SJSA1 (cell line): ENCODE measurements at places on chromosomes 5 and 9. TPM values are rescaled to one million over a fixed set of nuclear protein-coding genes. Genes with fewer than 3 reads are reported as not detected.

GRCh38 chr5:150230842-150231241 is 41.0 kb downstream of the SLC6A7 start:
- DNase-seq = no peak
- H3K27ac ChIP-seq = no peak overlapping the region
- no peak overlapping the region for H3K4me3 ChIP-seq
- H3K36me3 ChIP-seq = no peaks in the 10 kb centered on the region

Gene SLC34A1
- total RNA-seq = not detected in 2 replicates

Gene SPATA31D4
- total RNA-seq = not detected in 2 replicates

DNA sequence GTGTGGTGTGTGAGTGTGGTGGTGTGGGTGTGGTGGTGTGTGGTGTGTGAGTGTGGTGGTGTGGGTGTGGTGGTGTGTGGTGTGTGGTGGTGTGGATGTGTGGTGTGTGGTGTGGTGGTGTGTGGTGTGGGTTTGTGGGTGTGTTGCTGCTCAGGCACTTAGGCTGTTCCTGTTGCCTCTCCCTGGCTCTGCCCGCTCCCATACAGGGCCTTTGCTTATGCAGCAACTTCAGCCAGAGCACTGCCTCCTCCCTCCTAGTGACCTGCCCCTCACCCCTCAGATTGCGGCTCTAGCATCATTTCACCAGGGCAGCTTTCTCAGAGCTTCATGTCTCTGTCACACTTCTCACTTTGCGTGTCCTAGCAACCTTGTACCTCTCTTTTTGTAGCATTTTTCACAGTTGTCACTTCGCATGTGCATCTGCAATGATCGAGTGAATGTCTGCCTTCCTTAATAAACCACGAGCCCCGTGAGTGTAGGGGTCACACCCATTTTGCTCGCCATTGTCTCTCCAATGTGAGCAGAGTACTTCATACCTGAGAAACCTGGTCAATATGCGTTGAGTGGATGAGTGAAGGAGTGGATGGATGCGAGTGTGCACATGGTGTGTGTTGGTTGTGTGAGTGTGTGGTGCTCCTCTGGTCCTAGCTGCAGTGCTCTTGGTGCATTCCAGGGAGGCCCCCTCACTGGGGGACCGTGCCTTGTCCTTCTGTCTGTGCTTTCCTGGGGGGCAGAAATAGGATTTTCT is 167.9 kb upstream of the PANK3 start:
- no peak overlapping the region for H3K4me3 ChIP-seq
- DNase-seq = peak; percentile 38
- H3K27ac ChIP-seq = no peak overlapping the region
- peaks cover 28% of the 10 kb centered on the region for H3K36me3 ChIP-seq

GRCh38 chr5:54738118-54738972 is 220.8 kb downstream of the SNX18 start:
- peak overlapping the region; percentile 25; the same call in 1 of the 2 replicates for H3K27ac ChIP-seq
- H3K4me1 ChIP-seq = peaks cover 28% of the 10 kb centered on the region
- no peaks in the 10 kb centered on the region for H3K27me3 ChIP-seq
- peak; percentile 51 for DNase-seq
- no peak overlapping the region for H3K4me3 ChIP-seq

Gene LCN9
- not detected in 2 replicates for total RNA-seq

DNA sequence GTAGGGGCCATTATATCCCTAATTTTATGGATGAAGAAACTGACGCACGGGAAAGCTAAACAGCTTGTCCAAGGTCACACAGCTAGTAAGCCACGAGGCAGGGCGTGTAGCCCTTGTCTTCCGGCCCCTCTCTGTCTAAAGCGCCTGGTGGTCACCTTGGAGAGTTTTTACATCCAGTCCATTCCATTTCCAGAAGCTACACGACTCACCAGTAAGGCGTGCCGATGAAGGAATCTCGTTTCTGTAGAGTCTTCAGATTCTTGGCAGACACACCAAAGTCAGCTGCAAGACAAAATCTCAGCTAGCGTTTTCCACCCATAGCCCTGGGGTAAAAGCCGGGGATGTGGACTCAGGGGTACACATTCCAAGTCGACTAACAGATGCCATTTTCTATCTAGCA is 80.5 kb downstream of the STK10 start:
- peak overlapping the region; percentile 31 for H3K27ac ChIP-seq
- peaks cover 42% of the 10 kb centered on the region for H3K36me3 ChIP-seq
- peak; percentile 57 for DNase-seq
- H3K4me3 ChIP-seq = no peak overlapping the region
- peaks cover 68% of the 10 kb centered on the region for H3K4me1 ChIP-seq

DNA sequence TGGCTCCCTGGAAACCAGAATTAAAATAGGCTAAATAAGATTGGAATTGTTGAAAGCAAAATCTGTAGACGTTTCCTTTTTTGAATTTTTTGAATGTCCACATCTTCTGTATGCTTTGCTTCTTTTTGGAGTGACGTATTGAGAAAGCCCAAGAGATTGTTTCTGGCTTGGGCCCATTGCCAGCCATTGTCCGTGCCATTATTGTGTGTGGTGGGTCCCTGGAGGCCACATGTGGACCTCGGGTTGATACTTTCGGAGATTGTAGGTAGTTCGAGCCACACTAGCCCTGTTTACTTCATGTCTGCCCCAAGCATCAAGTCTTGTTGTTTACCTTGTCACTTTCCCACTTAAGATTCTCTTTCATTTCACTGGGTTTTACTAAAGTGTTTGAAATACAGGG is 106.0 kb downstream of the PALM2AKAP2 start:
- DNase-seq = peak; percentile 74
- H3K4me3 ChIP-seq = no peak overlapping the region
- peak overlapping the region; percentile 82 for H3K27ac ChIP-seq
- peaks cover 29% of the 10 kb centered on the region for H3K4me1 ChIP-seq

GRCh38 chr9:127463911-127464310 is 12.6 kb downstream of the LRSAM1 start:
- H3K27ac ChIP-seq = peak overlapping the region; percentile 33
- no peaks in the 10 kb centered on the region for H3K27me3 ChIP-seq
- peak; percentile 52 for DNase-seq
- no peak overlapping the region for H3K4me3 ChIP-seq

Gene ORM2
- total RNA-seq = not detected in 2 replicates
